Foreskin keratinocyte (primary cell): ENCODE measurements at places on chromosomes 5 and 9.

GRCh38 chr5:83513491-83513890, 41.9 kb downstream of the VCAN start:
- DNase-seq = no peak

DNA sequence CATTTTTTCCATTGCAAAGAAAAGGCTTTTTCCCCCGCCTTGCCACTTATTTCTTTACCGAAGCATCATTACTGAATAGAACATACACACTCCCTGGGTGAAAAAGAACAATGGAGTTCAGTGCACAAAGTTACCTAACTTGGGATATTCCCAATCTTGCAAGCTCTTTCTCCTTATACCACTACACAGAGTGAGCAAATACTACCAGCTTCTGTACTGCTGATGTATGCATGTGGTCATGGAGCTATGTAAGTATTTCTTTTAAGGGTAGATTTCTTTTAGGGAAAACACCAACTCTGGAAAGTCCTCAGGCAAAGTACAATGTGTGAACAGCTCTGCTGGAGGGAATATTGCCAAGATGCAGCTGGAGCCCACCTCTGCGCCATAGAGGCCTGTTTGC, 81.1 kb downstream of the AOPEP start:
- DNase-seq = no peak

GRCh38 chr9:127170652-127171051, 48.2 kb upstream of the ANGPTL2 start:
- DNase-seq = no peak

GRCh38 chr5:111223787-111224560, at the start of gene CAMK4:
Gene CAMK4 (plus strand): TSS chr5:111224384. CDS start chr5:111224484, 100 bp downstream.
- peak; percentile 7 for DNase-seq

DNA sequence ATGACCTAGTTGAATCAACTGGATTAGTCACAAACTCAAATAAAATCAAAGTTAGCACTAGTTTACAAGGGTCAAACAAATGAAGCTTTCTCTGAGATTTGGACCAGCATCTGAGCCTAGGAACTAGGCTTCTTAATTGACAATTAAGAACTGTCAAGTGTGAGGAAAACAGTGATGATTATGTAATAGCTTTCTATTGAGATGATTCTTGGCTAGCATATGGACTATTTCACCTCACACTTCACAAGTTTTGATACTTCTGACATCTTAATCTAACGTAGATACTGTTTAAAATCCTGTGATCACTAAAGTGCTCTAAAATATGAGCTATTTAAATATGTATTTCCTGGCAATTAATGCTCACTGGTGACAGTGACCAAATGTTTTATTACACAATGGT, 542.9 kb downstream of the EFNA5 start:
- DNase-seq = no peak

GRCh38 chr9:96343515-96344360, 39.8 kb downstream of the SLC35D2 start:
- no peak for DNase-seq

- no peak for DNase-seq
Measured at GRCh38 chr9:133759146-133759900, 21.2 kb upstream of the SARDH start.

DNA sequence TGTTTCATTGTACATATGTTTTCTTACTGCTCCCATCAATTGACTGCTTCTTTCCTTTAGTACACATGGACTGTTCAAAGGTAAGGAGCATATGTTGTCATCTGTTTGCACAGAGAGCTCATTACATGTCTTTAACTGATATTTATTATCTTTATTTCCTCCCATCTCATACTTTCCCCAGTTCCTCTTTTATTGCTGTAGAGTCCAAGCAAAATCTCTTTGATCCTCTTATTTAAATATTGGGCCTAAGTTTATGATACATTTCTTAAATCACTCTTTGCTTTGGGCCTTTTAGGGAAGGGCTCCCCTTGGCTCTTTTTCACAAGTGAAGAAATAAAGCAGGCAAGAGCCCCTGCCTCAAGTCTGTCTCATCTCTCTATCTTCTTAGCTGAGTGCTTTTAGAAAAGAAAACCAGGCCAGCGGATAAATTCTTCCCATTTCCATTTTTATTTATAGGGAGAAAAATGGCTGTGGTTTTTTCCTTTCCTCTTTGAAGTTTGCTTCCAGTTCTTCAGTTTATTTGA, 152.4 kb downstream of the DOCK2 start:
- no peak for DNase-seq

GRCh38 chr5:1205255-1206180, 4.1 kb downstream of the SLC6A19 start:
- DNase-seq = no peak

GRCh38 chr9:113621309-113621791, 157.8 kb downstream of the RGS3 start:
- DNase-seq = no peak

GRCh38 chr9:132214027-132214622, 52.3 kb downstream of the NTNG2 start:
- DNase-seq = peak; percentile 80

GRCh38 chr5:148697180-148697808, 43.0 kb upstream of the HTR4 start:
- no peak for DNase-seq

- no peak for DNase-seq
Measured at GRCh38 chr5:37506241-37506640, 127.1 kb downstream of the WDR70 start.
